ENCODE measurements at places on chromosomes 13 and 19. TPM values are rescaled to one million over a fixed set of nuclear protein-coding genes. Genes with fewer than 3 reads are reported as not detected.

BRSK1 gene
- 0.52 TPM for total RNA-seq

OR7G3 gene
- not detected for total RNA-seq

KLK12 gene
- total RNA-seq, result not detected

NCAN gene
- total RNA-seq, result not detected

ZNF132 gene
- total RNA-seq, result 1.9 TPM

DNAAF3 gene
- 0.52 TPM for total RNA-seq

Measured in mononuclear cell (primary cell).